SW480 (cell line): ENCODE measurements at places on chromosomes 4 and X.

DNA sequence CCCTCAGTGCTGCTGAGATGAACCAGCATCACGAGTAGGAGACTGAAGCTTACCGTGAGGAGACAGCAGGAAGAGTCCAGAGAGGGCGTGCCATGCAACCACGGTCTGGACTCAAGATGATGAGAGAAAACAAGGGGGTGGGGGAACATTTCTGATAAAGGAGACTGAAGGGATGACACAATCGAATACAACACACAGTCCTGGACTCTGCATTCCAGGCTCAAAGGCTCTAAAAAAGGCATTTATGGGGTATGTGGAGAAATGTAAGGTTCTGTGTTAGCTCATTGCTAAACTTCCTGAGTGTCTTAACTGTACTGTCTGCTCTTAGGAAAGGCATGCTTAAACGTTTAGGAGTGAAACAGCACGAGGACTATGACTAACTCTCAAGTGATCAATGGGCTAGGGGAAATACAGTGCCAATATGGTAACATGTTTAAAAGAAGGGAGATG is 20.6 kb upstream of the IRAK1 start:
- DNase-seq, result no peak

DNA sequence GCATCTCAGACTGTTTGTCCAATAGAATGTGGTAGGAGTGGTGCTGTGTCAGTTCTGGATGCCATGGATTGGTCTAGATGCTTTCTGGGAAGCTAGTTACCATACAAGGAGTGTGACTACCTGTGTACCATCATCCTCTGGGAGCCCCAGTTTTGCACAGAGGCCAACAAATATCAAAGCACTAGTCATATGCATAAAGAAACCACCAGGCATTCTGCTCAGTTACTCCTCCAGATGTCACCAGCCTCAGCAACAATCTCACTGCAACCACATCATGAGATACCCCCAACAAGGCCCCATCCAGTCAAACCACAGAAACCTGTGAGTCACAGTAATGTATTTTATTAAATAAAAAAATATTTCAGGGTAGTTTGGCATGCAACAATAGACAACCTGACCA is 435.8 kb upstream of the CPEB2 start:
- DNase-seq, result peak; percentile 54

DNA sequence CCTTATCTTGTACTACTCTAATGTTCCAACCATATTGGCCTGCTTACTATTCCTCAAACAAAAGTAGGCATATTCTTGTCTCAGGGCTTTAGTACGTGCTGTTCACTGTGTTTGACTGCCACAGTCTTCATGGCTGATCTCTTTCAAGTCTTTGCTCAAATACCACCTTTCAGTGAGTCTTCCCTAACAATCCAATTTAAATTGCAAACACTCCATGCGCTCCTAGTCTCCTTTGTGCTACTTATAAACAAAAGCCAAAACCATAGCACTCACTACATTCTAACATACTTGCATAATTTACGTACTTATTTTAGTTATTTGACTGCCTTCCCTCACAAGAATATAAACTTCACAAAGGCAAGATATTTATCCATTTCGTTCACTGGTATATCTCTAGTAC is 1.7 kb upstream of the ART3 start:
- DNase-seq, result no peak

GRCh38 chrX:39883666-39884065 is 214.1 kb downstream of the BCOR start:
- DNase-seq, result no peak

DNA sequence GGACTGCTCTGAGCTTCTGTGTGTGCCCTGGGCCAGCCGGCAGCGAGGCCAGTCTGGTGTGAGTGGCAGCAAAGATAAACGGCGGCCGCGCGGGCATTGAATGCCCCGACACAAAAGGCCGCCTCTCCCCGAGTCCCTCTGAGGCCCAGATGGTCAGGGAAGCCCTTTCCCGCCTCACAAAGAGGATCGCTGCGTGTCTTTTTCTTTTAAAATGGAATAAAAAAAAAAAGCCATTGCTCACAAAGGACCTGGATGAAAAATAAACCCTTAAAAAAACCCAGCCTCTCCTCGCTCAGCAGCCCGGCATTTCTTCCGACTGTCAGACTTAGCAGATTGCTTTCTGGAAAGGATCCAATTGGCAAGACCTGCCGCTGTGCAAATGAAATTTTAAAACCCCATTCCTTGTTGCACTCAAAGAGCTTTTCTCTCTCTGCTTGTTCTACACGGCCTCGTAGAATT is 578.7 kb downstream of the BCOR start:
- DNase-seq, result no peak

- DNase-seq, result no peak
Observed at GRCh38 chrX:118271775-118272174, 74.1 kb upstream of the WDR44 start.

DNA sequence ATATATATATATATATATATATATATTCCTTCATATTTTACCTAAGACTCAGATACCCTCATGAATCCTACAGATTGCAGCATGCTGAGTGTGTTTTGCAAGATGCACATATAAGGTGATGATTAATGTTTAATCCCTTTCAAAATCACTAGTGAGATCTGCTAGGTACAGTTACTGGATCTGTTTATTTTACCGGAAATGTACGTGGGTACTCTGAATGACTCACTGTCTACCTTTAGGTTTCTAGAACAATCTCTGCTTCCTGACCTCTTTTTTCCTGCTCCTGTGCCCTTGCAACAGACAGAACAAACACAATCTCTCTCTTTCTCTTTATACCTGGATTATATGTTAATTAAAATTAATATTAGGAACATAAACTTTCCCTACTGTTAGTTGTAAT is 379.6 kb downstream of the FAM133A start:
- DNase-seq, result no peak

- no peak for DNase-seq
Observed at GRCh38 chr4:82848706-82849105, 42.2 kb downstream of the SEC31A start.

DNA sequence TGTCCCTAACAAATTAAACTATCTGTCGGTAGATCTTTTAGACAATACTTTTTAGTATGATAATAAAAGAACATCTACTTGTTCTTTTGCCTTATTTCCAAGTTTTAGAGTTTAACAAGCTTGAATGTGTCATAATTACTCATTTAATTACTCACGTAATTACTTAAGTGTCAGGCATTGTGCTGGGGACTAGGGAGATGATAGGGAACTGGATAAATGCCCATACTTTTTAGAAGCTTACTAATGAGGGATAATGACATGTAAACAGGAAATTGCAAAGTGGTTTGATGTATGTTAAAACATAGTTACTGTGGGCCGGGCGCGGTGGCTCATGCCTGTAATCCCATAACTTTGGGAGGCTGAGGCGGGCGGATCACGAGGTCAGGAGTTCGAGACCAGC is 158.3 kb downstream of the DMD start:
- no peak for DNase-seq

DNA sequence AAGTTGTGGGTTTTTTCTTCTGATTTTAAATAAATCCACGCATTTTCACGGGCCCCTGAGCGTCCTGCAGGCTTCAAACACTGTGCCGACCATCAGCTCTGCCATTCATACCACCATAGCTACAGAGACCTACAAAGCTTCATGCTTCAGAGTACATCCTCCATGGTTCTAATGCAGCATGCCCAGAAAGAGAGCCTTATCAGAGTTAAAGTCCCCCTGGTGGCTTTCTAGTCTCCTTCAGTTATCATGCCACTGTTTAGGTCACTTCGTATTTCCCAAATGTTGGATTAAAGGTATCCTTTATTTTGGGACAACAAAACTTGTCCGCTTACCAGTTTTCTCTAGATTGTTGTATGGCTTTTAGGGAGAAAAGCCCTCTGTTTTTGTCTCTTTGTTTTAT is 66.7 kb upstream of the VCX2 start:
- DNase-seq, result no peak

GRCh38 chr4:25065932-25066590 is 35.3 kb upstream of the LGI2 start:
- DNase-seq, result no peak

GRCh38 chrX:17674601-17675000 is 62.7 kb upstream of the SCML1 start:
- peak; percentile 21 for DNase-seq

- DNase-seq, result no peak
Observed at GRCh38 chr4:159150821-159151390, 48.0 kb downstream of the RAPGEF2 start.
